Hematopoietic multipotent progenitor cell treated with erythropoietin and hydrocortisone succinate and interleukin-3 and kit ligand, for 17 days (in vitro differentiated cells): ENCODE measurements at places on chromosomes 3 and 15.

DNA sequence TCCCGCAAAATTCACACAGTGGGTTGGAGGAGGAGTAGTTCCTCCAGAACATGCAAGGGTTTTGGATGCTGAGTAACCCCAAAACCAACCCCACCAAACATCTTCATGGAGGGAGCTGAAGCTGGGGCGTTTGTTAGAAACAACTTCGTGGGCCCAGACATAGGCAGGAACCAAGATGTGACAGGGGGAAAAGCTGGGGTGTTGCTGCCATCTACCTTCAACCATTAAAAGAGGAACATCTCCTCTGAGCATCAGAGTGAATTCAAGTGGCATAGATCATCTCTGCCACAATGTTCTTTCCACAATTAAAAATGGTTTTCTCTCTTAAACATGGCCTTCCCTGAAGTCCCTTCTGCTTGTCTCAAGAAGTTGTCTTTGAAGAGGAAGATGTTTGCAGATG is 20.5 kb downstream of the SIDT1 start:
- DNase-seq, result no peak

GRCh38 chr3:42718338-42718737 is 15.7 kb upstream of the HHATL start:
- DNase-seq, result no peak

- DNase-seq, result no peak
Measured at GRCh38 chr15:67836955-67837354, 2.9 kb downstream of the RNU6-1 start.

- no peak for DNase-seq
Measured at GRCh38 chr3:165817160-165817709, 20.0 kb downstream of the BCHE start.

- DNase-seq, result no peak
Measured at GRCh38 chr15:41930867-41931222, 37.0 kb upstream of the SPTBN5 start.

DNA sequence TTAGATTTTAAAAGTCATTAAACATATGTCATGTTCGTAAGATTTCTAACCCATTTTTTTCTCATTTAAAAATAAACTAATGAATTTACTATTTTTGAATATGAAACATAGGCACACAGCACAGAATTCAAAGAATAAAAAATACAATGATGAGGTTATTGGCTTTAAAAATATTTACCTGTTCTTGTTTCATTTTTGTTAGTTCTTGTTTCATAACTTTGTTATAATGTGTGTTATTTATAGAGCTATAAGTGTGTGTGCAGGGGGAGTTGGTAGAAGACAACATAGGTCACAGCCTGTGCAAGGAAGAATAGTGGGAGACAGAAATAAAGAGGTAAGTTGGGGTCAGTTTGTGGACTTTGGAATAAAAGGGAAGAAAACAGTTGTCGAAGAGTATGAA is 30.8 kb upstream of the NRROS start:
- DNase-seq, result no peak

- no peak for DNase-seq
Measured at GRCh38 chr3:16504242-16504641, 9.3 kb downstream of the RFTN1 start.

GRCh38 chr3:100144255-100144866 is 30.1 kb upstream of the FILIP1L start:
- DNase-seq, result no peak
